ENCODE measurements at places on chromosomes 5 and 9.
A peak's percentile ranks its signal among the peaks of the same experiment; 100 is the strongest.

DNA sequence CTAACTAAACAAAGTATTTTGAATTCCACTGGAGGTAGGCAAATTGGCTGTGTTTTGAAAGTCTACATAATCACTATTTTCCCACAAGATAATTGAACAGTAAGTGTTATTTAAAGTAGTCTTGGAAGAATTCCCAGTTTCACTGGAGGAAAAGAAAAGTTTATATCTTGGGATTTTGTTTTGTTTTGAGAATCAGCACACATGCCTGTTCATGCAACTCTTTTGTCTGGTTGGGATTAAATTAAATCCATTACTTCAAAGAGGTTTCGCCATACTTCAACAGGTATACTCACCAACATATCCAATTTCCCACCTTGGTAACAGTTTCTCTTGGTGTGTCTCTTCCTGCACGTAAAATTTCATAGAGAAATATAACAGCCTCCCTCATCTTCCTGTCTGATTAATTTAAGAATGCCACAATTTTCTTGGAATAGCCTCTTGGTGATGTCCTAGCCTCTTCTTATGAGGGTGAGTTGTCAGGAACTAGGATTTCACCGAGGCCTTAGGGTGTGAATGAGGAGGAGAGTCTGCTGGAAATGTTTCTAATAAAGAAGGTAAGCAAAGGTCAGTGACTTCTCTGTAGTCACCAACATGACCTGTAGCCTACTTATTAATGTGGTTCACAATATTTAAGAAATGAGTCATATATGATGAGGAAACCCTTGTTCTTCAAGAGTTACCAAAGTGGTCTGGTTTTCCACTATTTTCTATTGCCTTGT lies 48.1 kb downstream of the ITGA2 start:
- peak; percentile 73 for DNase-seq

DNA sequence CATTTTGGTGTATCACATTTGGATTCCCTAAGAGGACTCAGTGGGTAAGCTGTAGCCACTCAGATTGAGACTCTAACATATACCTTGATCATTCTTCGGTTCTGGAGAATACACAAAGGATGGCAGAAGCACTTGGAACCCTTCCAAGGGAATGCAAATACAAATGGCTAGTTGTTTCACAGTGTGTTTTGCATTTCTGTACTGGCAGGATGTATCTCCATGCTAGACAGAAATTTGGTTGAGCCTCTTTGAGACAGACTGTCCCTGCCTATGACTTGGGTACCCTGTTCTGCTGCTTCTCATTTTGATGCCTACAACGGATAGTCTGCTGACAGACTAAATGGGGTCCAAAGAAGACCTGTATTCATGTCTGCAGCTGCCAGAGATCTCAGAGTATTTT lies 273.5 kb downstream of the TMEM38B start:
- no peak for DNase-seq

GRCh38 chr9:122364117-122364782 lies 6.6 kb upstream of the PTGS1 start:
- no peak for DNase-seq

DNA sequence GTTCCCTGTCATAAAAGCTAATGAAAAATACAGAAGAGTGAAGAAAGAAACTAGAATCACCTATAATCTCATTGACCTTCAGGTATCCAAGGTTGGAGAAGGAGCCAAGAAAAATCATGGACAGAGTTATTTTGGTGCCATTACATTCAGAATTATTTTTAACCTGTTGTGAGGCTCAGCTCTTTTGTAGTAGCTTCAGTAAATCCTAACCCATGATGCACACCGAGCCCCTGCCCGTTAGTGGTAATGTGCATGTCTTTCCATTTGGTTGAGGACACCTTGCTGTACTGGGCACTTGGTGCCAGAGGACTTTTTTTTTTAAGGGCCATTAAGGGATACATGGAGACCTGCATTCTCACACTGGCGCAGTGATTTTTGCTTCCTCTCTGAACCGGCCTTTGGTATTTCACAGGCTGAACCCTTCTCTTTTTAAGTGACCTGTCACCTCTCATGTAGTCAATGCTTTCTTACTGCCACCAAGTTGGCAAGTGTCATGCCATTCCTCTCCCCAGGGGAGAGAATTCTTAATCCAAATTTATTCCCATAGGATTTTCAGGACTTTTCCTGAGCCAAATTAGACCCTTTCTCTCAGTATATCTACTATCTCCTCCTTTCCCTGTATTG lies 125.6 kb downstream of the SMARCA2 start:
- DNase-seq: no peak

DNA sequence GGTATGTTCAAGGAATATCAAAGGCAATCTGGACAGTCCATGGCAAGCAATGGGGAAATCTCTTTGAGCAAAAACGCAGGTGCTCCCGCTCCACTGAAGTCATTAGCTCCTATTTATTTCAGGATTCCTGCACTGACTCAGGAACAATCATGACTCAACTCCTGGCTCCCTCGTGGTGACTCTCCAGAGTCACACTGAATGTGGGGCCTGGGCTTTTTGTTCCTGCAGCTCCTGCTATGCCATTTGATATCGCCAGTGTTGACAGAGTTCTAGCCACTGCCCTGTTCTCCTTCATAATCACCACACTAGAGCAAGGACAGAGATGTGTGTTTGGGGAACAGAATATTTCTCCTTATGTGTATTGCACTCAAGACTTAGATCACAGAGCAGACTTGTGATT lies 187.2 kb upstream of the ZNF462 start:
- no peak for DNase-seq

DNA sequence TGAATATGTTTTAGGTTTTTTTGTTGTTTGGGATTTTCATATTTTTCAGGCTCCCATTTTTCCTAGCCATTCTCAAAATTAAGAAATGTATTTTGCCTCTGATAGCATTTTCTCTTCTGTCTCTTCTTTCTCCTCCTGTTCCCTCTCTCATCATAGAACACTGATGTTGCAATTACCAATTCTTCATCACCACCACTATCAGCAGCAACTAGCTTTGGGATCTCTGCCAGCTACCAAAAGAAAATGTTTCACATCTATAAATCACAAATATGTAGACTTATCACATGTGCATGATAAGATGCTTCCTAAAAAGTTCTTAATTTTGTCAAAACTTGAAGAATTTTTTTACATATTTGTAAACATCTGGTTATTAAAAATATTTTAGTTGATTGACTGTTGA lies 887.1 kb downstream of the MAT2B start:
- peak; percentile 3 for DNase-seq

DNA sequence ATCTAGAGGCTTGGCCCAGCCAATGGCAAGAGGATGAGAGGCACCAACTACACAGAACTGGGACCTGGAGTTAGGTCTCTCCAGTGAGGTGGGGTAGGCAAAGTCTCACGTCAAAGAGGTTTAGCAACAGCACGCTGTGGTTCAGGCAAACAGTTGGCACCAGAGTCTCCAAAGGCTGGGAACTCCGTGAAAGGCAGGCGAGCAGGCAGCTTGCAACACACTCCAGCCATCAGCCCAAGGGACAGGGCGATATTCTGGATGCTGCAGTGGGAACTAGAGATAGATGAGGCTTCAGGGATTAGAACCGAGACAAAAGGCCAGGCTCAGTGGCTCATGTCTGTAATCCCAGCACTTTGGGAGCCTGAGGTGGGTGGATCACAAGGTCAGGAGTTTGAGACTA lies 129.1 kb downstream of the PDZD2 start:
- DNase-seq: no peak
